ENCODE measurements at places on chromosomes 1 and 21. TPM values are rescaled to one million over a fixed set of nuclear protein-coding genes. Genes with fewer than 3 reads are reported as not detected.

GRCh38 chr1:238191170-238191569 is 300.4 kb upstream of the ZP4 start:
- DNase-seq, result no peak
- H3K4me3 ChIP-seq, result no peak overlapping the region
- no peaks in the 10 kb centered on the region for H3K36me3 ChIP-seq
- H3K4me1 ChIP-seq, result no peaks in the 10 kb centered on the region
- H3K27me3 ChIP-seq, result no peaks in the 10 kb centered on the region

DNA sequence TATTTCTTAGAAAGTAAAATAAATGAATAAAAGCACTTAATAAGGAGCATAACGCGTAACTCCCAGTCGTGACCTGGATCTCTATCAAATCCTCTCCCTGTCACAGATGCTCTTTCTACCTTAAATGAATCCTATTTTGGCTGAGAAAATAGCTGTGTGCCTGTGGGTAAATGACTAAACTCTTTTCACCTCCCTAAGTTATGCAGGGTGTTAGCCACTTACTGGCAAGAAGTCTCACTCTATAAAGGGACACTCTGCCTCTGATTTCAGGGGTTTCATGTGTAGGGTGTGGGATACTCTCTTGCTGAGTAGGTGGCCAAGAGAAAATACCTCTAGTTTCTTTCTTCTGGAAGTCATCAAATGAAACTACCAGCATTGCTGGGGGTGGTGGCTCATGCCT is 24.3 kb upstream of the PPP1R15B start:
- H3K4me3 ChIP-seq, result no peak overlapping the region
- no peak overlapping the region for H3K27ac ChIP-seq
- no peaks in the 10 kb centered on the region for H3K36me3 ChIP-seq

DNA sequence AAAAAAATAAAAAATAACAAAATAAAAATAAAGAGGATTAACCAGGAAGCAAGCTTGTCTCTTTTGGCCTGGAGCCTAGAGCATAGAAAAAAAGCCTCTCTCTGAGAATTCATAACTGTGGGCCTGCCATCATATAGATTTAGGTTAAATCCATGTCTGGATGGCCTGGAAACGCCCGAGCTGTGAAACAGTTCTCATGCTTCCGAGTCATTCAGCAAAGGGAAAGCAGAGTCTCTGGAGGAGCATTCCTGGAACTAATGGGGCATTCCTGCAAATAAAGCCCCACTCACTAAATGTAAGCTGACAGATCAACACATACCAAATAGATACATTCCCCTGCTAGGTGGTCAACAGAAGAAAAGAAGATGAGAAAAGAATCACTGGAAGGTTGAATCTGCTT is 75.8 kb upstream of the GNG4 start:
- no peaks in the 10 kb centered on the region for H3K4me1 ChIP-seq
- H3K27ac ChIP-seq, result no peak overlapping the region
- H3K4me3 ChIP-seq, result no peak overlapping the region
- H3K27me3 ChIP-seq, result no peaks in the 10 kb centered on the region
- DNase-seq, result no peak

DNA sequence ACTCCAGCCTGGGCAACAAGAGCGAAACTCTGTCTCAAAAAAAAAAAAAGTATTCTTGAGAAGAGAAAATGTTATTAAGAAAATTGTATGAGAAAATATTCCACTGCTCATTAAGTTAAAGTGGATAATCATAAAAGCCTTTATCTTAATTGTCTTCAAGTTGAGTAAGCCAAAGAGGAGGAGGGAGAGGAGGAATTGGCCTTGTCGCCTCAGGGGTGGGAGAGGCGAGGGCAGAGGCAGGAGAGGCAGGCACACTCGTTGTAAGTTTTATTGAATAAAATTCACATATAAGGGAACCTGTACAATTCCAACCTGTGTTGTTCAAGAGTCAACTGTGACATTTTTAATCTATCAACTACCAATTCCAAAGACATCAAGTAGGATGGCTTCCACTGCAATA is 820.3 kb downstream of the USP25 start:
- no peaks in the 10 kb centered on the region for H3K36me3 ChIP-seq
- no peak overlapping the region for H3K27ac ChIP-seq
- H3K27me3 ChIP-seq, result no peaks in the 10 kb centered on the region
- peaks cover 7% of the 10 kb centered on the region for H3K4me1 ChIP-seq
- H3K4me3 ChIP-seq, result no peak overlapping the region
- DNase-seq, result no peak

DNA sequence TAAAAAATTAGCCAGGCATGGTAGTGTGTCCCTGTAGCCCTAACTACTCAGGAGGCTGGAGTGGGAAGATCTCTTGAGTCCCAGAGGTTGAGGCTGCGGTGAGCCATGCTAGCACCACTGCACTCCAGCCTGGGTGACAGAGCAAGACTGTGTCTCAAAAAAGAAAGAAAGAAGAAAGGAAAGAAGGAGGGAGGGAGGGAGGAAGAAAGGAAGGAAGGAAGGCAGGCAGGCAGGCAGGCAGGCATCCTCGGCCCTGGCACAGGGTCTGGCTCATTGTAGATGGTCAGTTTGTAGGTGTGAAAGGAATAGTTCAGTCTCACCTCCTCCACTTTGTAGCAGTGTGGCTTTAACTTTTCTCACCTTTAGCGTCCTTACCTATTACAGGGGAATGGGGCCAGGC is 25.0 kb downstream of the NAV1 start:
- DNase-seq, result no peak
- no peak overlapping the region for H3K4me3 ChIP-seq
- H3K27ac ChIP-seq, result no peak overlapping the region
- peaks cover 19% of the 10 kb centered on the region for H3K27me3 ChIP-seq

DNA sequence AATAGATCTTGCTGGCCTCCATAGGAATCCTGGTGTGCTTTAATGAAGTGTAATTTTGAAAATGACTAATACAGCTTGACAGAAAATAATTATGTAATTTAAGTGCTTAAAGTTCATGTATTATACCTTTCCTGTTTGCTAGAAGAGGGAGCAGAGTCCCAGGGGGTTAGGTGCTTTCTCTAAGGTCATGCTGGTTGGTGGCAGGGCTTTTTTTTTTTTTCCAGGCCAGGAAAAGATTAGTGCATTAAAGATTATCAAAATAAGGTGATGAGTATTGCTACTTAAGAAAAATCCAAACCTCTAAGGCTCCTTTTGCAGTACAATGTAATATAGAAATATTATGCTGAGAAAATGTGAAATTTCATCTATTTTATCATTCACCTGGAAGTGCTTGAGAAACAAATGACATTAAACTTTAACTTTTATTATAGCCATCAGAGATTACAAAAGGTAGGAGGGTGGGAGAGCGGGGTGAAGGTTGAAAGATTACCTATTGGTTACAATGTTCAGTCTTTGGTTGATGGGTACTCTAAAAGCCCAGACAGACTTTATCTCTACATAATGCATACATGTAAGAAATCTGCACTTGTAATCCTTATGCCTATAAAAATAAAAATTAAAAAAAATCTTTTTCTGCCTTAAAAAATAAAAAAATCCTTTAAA is 110.8 kb downstream of the RABGAP1L start:
- H3K36me3 ChIP-seq, result no peaks in the 10 kb centered on the region
- no peaks in the 10 kb centered on the region for H3K27me3 ChIP-seq
- no peak overlapping the region for H3K27ac ChIP-seq

- H3K36me3 ChIP-seq, result no peaks in the 10 kb centered on the region
- no peak overlapping the region for H3K4me3 ChIP-seq
- H3K27ac ChIP-seq, result no peak overlapping the region
- H3K4me1 ChIP-seq, result peaks cover 18% of the 10 kb centered on the region
- H3K27me3 ChIP-seq, result peaks cover 70% of the 10 kb centered on the region
Observed at GRCh38 chr1:39892601-39893595, 8.8 kb downstream of the MYCL start.

GRCh38 chr21:39869141-39869818 is 2.0 kb downstream of the PCP4 start:
- no peak overlapping the region for H3K4me3 ChIP-seq
- H3K27me3 ChIP-seq, result peaks cover 42% of the 10 kb centered on the region
- H3K36me3 ChIP-seq, result no peaks in the 10 kb centered on the region
- no peak for DNase-seq
- H3K4me1 ChIP-seq, result no peaks in the 10 kb centered on the region
- H3K27ac ChIP-seq, result no peak overlapping the region

- peaks cover 5% of the 10 kb centered on the region for H3K36me3 ChIP-seq
- peaks cover 79% of the 10 kb centered on the region for H3K27me3 ChIP-seq
- H3K4me1 ChIP-seq, result no peaks in the 10 kb centered on the region
- no peak overlapping the region for H3K27ac ChIP-seq
- H3K4me3 ChIP-seq, result no peak overlapping the region
- no peak for DNase-seq
Observed at GRCh38 chr1:111789666-111790316, 34.1 kb downstream of the DDX20 start.

PLA2G2F gene
- total RNA-seq, result not detected

KRTAP7-1 gene
- not detected for total RNA-seq

KRTAP10-12 gene
- total RNA-seq, result not detected

ARMH1 gene
- total RNA-seq, result 4.7 TPM

PIK3R3 gene
- total RNA-seq, result 17.4 TPM

CLIC6 gene
- total RNA-seq, result 0.42 TPM

HUNK gene
- 2.3 TPM for total RNA-seq

NPHS2 gene
- not detected for total RNA-seq

GRIK3 gene
- total RNA-seq, result not detected
